ENCODE measurements at places on chromosomes 3 and 15.

GRCh38 chr3:29515451-29515850 lies 234.6 kb downstream of the RBMS3 start:
- DNase-seq = no peak

GRCh38 chr15:71549697-71550096 lies 260.7 kb upstream of the NR2E3 start:
- DNase-seq = no peak

DNA sequence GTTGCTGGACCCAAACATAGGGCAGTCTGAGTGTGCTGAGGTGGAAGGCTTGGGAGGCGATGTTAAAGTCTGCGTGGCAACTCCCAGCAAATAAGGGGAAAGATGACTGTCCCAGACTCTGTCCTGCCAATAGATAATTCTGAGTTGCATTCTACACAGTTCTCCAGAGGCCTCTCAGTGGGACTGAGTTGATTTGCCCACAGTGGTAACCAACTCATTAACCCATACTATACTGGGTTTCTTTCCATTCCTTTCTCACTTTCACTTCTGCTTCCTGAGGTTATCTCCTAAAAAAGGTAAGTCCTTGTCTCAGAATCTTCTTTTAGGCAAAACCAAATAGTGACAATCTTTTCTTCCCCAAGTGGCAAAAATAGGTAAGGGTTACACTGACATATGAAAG lies 549.9 kb upstream of the DPPA4 start:
- DNase-seq = no peak

GRCh38 chr15:94582368-94582767 lies 351.0 kb downstream of the MCTP2 start:
- DNase-seq = no peak

DNA sequence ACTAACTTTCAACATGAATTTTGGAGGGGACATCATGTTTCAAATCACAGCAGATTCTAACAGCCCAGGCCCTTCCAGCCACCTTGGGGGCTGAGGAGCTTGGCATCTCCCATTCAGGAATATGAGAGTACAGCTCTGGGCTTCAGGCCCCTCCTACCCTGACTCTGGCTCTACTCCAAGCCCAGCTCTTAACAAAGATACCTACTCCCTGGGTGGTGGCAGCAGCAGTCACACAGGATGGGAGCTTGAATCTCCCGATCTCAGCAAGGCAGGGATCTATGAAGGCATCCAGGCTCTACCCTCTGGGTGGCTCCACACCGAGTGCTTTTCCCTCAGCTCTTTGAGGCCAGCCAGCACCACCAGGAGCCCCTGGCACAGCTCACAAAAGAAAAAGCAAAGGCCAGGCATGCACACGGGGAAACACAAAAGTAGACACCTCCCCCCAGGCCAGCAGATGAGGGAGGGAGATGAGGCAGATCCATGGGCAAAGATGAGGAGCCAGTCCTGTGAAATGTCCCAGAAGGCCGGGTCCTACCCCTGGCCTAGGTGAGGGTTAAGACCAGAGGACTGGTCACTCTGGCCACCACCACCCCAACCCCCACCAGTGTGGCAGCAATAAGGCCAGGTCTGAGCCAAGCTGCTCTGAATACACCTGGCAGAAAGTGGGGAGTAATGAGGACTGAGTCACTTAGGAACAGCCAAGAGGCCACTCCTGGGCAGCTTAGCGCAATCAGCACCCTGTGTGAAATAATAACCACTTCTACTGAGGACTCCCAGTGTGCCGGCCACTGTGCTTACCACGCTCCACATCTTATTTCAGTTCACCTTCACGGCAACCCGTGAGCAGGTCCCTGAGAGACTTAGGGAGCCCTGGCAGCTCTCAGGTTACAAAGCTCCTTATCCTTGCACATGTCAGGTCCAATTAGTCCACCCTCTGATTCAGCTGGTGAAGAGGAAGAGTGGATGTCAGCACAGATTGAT lies 24.3 kb downstream of the PLA2G4F start:
- no peak for DNase-seq

GRCh38 chr15:74438721-74439316 lies 5.1 kb upstream of the SEMA7A start:
- DNase-seq = peak; percentile 83

DNA sequence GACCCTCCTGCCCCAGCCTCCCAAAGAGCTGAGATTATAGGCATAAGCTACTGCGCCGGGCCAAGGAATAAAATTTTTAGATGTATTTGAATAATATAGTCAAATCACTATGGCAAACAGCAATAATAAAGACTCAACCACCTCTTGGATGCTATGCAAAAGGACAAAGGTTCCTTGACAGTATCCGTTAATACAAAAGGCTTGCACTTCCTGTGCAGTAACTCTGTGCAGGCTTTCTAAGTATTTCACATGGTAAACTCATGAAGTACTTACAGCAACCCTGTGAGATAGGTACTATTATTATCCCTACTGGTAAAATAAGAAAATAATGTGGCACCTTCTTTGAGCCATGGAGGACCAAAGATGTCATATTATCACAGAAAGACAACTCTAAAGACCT lies 86.8 kb downstream of the SHQ1 start:
- no peak for DNase-seq

- no peak for DNase-seq
Observed at GRCh38 chr15:70203981-70204560, 106.4 kb upstream of the TLE3 start.

DNA sequence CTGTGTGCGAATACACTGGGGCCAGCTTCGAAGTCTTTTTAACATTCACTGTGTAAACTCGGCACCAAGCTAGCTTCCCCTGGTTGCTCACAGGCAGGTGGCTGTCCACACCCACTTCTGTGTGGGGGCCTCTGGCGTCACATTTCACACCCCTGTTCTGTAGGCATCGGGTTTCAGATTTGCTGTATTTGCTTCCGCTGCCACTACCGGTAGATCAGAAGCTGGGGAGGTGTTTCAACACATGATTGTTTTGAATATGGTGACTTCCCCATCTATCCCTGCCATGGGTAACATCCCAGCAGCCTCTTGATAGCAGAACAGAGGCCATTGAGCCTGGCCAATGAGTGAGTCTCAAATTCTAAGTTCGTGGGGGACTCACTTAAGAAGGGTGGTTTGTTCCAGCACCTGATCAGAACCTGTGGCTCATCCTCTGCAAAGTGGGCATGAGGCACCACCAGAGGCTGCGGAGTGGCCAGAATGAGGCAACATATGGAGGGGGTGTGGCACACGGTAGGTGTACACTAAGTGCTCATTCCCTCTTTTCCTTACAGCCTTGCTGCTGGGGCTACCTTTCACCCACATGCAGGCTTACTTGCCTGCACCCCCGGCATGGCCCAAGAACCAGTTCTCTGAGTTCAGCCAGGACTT lies 61.5 kb downstream of the IQSEC1 start:
- DNase-seq = peak; percentile 82

GRCh38 chr3:13022348-13023234 lies 50.6 kb downstream of the IQSEC1 start:
- no peak for DNase-seq

GRCh38 chr3:179743913-179744312 lies 91.1 kb downstream of the USP13 start:
- no peak for DNase-seq

DNA sequence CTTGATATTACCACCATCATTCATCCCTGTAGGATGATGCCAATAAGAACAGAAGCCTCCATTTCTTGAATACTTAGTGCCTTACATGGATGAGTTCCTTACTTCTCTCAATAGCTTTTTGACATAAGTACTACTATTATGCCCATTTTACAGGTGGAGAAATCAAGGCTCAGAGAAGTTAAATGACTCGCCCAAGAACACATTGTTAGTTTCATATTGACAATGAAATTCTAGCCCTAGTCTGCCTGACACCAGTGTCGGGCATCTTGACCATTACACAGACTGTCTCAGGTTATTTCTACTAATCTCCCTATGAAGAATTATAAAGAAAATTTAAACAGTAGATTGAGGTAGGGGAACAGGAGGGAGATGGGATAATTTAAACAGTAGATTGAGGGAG lies 52.5 kb upstream of the ARL8B start:
- no peak for DNase-seq

All from stimulated activated CD4-positive, alpha-beta T cell treated with anti-CD3 and anti-CD28 coated beads, Interleukin-2, amount 100 ng/mL, for 24 hours (primary cell).